GM12891 (cell line): ENCODE measurements at places on chromosomes 4 and X.

DNA sequence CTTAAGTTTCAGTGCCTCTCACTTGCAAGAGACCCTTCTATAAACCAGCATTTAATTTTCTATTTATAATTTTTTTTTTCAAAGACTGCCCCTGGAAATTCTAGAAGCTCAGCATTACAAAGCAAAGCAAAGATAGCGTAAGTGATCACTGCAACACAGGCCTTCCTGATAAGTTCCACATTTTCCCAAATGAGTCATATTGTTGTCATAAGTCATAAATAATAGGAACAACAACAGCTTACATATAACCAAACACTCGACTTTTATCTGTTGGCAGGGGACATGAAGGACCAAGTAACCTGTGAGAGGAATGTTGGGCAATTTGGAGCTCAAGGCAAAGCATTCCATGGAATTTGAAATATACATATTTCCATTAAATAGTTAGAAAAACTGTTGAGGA lies 815.5 kb downstream of the DMD start:
- no peak for DNase-seq

DNA sequence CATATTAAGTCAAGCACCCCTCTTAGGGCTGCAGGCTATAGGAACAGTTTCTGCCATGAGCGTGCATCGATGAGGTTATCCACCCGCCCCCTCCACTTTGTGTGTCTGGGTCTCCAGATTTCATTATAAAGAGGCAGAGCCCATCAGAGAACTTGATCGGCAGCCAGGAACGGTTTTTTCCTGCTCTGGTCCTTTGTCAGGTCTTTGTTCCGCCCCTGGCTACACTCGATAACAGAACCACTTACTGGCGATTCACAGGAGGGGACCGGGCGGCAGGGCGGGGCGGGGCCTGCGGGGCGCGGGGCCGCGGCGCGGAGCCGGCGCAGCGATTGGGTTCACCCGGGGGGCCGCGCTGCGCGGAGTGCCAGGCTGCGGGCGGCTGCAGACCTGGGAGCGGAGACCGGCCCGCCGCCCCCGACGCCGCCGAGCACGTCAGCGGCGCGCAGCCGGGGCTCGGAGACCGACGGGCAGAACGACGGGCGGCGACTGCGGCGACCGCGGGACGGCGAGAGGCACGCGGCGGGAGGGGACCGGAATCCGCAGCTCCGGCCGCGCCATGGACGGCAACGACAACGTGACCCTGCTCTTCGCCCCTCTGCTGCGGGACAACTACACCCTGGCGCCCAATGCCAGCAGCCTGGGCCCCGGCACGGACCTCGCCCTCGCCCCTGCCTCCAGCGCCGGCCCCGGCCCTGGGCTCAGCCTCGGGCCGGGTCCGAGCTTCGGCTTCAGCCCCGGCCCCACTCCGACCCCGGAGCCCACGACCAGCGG lies at the start of gene SLC10A4:
Gene SLC10A4 (plus strand): TSS at position 338 of the 771 bp plus-strand sequence. CDS start 219 bp downstream, at position 557.
- peak; percentile 44 for DNase-seq

DNA sequence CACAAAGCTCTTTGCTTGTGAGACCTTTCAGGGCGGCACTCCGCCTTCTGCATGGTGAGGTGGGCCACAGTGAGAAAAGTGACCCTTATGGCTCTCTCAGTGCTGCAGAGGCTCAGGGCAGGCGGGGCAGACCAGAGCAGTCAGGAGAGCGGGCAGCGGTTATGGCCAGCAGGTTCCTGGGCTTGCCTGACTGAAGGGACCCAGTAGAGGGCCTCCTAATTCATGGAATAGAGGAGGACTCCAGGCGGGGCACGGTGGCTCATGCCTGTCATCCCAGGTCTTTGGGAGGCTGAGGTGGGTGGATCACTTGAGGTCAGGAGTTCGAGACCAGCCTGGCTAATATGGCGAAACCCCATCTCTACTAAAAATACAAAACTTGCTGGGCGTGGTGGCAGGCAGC lies 91.4 kb downstream of the CLNK start:
- DNase-seq, result no peak

- no peak for DNase-seq
Observed at GRCh38 chr4:152843481-152844090, 63.8 kb downstream of the ARFIP1 start.

DNA sequence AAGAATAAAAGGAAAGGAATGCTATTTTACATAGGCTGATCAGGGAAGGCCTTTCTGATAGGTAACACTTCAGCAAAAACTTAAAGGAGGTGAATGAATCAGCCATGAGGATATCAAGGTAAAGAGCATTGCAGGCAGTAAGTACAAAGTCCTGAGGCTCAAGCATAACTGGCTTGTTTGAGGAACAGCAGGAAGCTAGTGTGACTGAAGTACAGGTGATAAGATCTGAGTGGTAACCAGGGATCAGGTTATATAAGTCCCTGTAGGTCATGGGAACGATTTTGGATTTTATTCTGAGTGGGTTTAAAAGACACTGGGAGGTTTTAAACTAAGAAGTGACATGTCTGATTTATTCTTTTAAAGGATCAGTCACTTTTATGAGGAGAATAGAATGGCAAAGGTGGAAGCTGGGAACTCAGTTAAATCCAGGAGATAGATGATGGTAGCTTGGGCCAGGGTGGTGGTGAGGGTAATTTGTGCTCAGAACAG lies 47.1 kb upstream of the THOC2 start:
- DNase-seq, result no peak

DNA sequence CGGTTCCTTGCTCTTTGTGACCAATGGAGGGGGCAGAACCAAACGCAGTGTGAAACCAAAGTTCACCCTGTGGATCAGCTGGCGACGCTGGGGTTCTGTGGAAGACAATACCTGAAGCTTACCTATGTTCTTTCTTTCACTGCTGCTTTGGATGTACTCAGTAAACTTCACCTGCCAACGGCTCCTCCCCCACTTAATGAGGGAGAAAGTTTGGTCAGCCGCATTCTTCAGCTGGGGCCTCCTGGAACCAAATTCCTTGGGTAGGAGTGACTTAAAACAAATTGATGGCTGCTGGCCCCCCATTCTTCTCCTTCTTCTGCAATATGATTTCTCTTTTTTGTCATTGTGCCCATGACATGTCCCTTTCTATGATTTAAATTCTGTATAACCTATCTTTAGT lies 282.4 kb downstream of the ANK2 start:
- no peak for DNase-seq

DNA sequence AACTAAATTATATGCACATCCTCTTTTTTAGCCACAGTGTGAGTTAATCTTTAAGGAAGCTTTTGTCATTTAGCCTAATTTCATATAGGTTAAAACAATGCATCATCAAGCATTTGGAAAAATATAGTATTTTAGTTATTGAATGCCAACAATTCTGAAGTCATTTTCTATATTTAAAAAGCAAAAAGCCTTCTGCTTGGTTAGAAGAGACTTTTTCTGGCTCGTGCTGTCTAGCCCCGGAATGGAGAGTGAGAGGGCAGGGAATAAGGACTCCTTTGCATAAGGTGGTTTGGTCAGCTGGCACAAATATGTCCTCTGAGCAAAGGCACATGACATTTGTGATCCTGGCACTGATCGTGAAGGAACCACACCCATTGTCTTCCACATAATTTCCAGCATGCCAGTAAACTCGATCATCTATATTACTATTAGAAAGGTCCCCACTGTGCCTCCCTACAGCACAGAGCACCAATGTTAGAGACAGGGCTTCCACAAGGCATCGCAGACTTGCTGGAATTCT lies 393.7 kb upstream of the INTU start:
- DNase-seq, result no peak

GRCh38 chr4:81257021-81257420 lies 42.0 kb upstream of the PRKG2 start:
- no peak for DNase-seq

DNA sequence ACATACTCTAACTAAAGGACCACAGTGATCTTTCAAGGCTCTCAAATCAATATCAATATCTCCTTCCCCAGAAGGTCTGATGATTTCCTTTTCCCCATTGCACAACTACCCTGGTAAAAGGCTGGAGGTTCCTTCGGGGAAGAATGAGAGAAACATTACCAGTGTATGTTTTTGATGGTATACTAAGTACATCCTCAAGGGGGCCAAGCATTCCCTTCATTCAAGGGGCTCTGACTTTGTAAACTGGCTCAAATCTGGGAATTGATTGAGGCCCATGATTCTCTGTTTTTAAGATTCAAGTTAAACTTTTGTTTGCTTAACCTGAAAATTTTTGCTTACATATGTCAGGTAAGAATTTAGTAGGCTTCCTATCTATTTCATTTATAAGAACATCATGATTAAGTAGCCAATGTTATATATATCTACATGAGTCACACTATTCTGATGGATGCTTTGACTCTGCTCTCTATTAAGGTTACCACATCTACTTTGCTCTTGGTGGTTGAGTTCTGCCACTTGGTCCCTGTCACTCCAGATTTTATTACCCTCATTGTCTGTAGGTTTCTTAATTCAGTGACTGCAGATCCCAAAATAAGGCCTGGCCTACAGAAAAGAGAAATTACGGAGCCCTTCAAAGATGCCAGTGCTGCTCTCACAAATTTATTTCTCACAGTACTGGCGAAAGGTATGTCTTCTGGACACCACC lies 16.4 kb upstream of the GUCY1B1 start:
- DNase-seq, result no peak

DNA sequence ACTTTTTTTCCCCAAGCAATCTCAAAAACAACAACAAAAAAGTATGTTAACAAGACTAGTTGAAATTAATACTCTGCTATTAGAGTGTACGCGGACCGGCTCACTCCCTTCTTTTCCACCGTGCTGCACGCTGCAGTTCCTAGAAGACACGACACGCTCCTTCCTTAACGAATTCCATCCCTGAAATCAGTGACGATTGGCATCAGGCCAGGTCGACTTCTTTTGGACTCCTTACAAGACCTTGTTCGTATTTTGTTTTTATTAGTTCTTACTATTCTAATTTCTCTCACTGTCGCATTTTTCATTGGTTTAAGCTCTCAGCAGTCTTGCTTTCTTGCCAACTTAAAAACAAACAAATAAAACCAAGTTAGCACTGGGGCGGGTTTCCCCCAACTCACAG lies 175.8 kb upstream of the PITX2 start:
- DNase-seq, result no peak

GRCh38 chr4:53205970-53206369 lies 159.9 kb downstream of the SCFD2 start:
- DNase-seq, result no peak

- DNase-seq, result no peak
Observed at GRCh38 chr4:2927696-2928075, 35.5 kb downstream of the NOP14 start.

- DNase-seq, result no peak
Observed at GRCh38 chr4:41015016-41015675, 199.2 kb downstream of the APBB2 start.

DNA sequence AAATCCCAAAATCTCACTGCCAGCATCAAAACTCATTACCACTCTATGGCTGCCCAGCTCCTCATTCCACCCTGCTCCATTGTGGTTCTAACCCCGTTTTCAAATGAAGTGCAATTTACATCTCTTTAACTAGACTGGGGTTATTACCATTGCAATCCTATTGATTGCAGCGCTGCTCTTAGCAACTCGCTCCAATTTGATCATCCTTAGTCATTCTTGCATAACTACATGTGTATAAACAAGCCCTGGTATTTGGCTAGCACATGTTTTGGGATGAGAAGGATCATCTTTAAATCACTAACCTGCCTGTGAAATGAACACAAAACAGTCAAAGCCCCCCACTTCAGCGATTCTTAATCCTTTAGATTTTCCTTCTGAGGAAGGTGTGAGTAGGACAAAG lies 340.1 kb upstream of the PPARGC1A start:
- DNase-seq, result no peak

DNA sequence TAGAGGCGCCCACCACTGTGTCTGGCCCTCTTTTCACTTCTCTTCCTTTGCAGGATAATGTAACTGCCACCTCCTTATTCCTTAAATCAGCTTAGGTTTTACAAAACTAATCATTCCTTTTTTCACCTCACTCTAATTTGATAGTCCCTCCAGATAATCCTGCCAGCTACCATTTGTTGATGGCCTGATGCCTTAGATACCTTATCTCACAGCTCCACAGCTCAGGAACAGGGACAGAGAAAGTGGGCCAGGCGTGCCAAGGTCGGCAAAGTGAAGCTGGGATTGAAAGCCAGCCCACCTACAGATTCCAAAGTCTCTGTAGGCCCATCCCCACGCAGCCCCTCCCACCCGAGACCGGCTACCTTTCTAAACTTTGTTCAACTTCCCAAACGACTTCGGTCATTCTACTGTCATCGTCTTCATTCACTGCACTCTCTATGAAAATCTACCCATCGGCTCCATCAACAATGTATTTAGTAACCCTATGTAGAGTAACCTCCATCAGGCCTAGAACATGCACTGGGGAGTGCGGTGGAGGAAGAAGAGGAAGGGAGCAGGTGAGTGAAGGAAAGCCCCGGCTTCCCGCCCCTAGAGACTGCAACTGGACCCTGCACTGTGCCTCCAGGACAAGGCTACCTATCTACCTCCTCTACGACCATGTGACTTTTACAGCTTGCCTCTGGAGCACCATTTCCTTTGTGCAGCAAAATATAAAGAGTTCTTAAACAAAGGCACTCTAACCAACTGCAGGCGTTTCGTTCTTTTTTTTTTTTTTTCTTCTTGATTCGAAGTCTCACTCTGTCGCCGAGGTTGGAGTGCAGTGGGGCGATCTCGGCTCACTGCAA lies 1.5 kb downstream of the CASP6 start:
- no peak for DNase-seq

DNA sequence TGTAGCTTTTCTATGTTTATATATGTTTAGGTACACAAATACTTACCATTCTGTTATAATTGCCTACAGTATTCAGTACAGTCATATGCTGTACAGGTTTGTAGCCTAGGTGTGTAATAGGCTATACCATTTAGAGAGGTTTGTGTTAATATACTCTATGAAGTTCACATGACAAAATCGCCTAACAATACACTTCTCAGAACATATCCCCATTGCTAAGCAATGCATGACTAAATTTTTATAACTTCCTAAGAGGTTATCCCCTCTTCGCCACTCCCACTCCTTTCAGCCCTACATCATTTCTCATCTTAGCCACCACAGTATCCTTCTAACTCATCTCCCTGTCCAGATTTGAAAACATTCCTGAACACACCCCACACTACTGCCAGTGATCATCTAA lies 83.7 kb upstream of the ZCCHC13 start:
- DNase-seq, result no peak

DNA sequence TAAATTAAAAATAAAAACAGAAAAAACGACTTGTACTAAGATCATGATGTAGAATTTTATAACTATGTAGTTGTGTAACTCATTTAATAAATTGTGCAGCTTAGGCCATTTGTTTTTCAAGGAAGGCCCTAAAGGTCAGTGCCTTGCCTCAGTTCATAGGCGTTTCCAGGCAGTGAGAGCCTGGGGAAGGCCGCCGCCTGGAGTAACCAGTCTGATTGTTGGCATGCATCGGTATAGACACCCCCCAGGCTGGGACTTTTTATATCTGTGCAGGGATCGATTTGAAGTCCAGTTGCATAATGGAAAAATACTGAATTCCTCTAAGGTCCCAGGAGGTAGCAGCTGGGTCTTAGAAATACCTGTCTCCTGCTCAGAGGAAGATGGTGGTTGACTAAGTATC lies 77.2 kb downstream of the TMEM131L start:
- DNase-seq, result no peak
